ENCODE measurements at places on chromosomes 5 and 9. TPM values are rescaled to one million over a fixed set of nuclear protein-coding genes. Genes with fewer than 3 reads are reported as not detected.

SRP19 gene
- total RNA-seq: 59.0 TPM

USP20 gene
- total RNA-seq: 9.1 TPM

PLCXD3 gene
- total RNA-seq: not detected

EMB gene
- total RNA-seq: 14.5 TPM

ZNF658 gene
- total RNA-seq: 7.4 TPM

PCDH12 gene
- under 0.01 TPM for total RNA-seq

SLCO4C1 gene
- 4.1 TPM for total RNA-seq

CDC20B gene
- not detected for total RNA-seq

HAVCR2 gene
- total RNA-seq: 0.72 TPM

PCDHGA12 gene
- 20.6 TPM for total RNA-seq

PCSK1 gene
- total RNA-seq: 0.88 TPM

CAMK4 gene
- total RNA-seq: 0.72 TPM

AIF1L gene
- total RNA-seq: under 0.01 TPM

ADAMTSL2 gene
- total RNA-seq: under 0.01 TPM

GPSM1 gene
- total RNA-seq: 30.9 TPM

ECSCR gene
- total RNA-seq: not detected

Measured in osteoblast (primary cell).